ENCODE measurements at places on chromosomes 2 and 18. TPM values are rescaled to one million over a fixed set of nuclear protein-coding genes. Genes with fewer than 3 reads are reported as not detected.
A peak's percentile ranks its signal among the peaks of the same experiment; 100 is the strongest.

DNA sequence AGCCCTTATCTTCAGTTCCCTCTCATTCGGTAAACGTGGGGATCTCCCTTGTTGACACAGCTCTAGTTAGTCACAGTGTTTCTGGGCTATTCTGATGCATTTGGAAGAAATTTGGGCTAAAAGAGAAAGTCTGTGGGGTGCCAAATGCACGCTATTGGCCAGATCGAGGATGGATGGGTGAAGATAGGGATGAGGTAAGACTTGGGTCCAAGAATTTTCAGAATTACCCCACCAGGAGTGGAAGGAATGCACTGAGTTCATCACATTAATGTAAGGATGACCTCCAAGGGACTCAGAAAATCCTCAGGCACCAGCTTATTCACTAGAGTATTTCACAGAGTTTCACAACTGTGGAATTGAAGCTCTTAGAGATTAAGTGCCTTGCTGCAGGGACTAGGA, 49.3 kb downstream of the NRP2 start:
- peaks cover 30% of the 10 kb centered on the region for H3K36me3 ChIP-seq
- H3K27me3 ChIP-seq = peaks cover 6% of the 10 kb centered on the region
- no peak overlapping the region for H3K4me3 ChIP-seq

DNA sequence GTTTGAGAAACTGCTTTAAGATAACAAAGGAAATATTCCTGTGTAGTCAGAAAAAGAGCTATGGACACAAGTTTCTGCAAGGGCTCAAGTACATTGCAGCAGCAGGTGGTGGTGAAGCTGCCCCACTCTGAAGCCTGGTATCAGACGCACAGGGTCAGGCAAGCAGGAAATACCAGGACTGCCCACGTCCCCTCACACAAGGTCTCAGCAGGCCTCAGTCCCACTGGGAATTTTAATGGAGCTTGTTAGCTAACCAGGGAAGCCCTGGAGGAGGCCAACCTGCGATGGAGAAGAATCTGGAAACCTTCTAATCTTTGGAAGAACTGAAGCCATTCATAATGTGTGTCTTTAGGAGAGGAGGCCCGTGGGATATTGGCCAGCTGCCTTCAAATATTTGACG, 168.3 kb downstream of the UXS1 start:
- H3K27me3 ChIP-seq = peaks cover 3% of the 10 kb centered on the region
- no peak overlapping the region for H3K27ac ChIP-seq
- peaks cover 10% of the 10 kb centered on the region for H3K4me1 ChIP-seq
- no peak for DNase-seq
- no peak overlapping the region for H3K4me3 ChIP-seq

DNA sequence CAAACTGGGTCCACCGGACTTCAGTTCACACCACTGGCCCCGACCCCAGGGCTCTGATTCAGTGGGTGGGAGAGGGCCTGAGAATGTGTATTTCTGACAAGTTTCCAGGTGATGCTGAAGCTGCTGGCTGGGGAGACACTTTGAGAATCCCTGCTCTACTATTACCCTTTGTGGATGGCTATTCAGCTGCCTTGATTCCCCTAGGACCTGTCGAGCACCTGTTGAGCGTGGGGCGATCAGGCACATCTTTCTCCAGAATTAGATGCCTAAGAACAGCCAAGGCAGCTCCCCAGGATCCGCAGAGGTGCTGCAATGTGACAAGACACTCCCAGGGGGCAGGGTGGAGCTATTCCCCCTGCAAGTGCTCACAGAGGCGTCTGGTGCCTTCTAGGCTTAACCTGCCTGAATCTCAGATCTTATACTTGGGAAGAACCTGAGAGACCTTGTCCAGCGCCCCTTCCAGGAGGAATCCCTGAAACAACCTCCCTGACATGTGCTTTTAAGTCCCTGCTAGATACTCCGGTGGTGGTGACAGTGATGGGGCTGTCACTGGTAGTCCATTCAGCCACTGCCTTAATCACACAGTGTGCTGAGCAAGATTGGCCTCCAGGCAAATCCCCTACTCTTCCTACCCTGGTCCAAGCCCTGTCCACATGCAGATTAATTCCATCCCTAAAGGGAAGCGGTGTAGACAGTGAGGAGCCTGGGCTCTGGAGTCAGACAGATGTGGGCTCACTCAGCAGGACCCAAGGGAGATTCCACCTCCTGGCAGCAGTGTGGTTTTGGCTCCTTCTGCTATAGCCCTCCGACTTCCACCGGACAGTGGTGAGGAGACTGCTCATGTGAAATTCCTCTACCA, 43.4 kb upstream of the OTOF start:
- H3K27ac ChIP-seq = no peak overlapping the region
- peaks cover 3% of the 10 kb centered on the region for H3K4me1 ChIP-seq
- H3K4me3 ChIP-seq = no peak overlapping the region
- DNase-seq = peak; percentile 22

- no peak for DNase-seq
- no peaks in the 10 kb centered on the region for H3K27me3 ChIP-seq
- no peaks in the 10 kb centered on the region for H3K36me3 ChIP-seq
- no peak overlapping the region for H3K4me3 ChIP-seq
- H3K27ac ChIP-seq = no peak overlapping the region
- H3K4me1 ChIP-seq = no peaks in the 10 kb centered on the region
Observed at GRCh38 chr2:178629463-178629862, 149.2 kb downstream of the PLEKHA3 start.

DNA sequence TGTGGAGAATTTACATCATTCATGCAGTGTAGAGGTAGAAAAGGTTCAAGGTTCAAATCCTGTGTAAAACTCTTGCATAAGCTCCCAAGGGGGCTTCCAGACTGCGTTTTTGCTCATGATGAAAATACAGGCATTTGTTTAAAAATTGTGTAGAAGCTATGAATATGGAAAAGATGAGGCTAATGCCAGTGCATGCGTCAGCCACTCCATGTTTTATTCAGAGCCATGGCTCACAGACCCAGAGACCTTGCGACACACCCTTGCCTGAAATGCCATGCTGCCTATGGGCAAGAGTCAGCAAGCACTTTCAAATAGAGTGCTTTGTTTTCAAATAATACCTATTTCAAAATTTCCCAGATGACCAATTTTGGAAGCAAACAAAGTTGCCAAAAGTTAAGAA, 262.3 kb downstream of the TRIB2 start:
- H3K4me3 ChIP-seq = no peak overlapping the region
- H3K27ac ChIP-seq = no peak overlapping the region
- H3K27me3 ChIP-seq = no peaks in the 10 kb centered on the region
- peaks cover 1% of the 10 kb centered on the region for H3K36me3 ChIP-seq

GRCh38 chr2:190714958-190715357, 66.1 kb downstream of the NAB1 start:
- no peaks in the 10 kb centered on the region for H3K36me3 ChIP-seq
- H3K4me3 ChIP-seq = no peak overlapping the region
- DNase-seq = no peak
- H3K4me1 ChIP-seq = no peaks in the 10 kb centered on the region
- no peaks in the 10 kb centered on the region for H3K27me3 ChIP-seq

DNA sequence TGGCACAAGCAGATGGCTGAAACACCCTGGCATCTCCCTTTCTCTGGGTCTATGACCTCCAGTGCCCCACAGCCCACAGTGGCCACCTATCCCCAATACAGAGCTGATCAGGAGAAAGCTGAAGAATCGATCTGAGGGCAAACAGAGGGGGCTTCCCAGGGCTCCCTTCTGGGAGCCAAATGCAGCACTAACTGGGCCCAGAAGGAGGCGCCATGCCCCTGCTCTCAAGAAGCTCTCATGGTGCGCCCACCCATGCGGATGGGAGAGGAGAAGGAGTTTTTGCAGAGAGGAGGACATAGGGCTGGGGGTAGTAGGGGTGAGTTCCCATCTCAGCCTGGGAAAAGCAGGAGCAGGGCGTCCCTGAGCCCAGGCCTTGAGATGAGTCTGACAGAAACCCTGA, 787.3 kb upstream of the RAB6C start:
- peaks cover 29% of the 10 kb centered on the region for H3K4me1 ChIP-seq
- no peak overlapping the region for H3K4me3 ChIP-seq
- no peaks in the 10 kb centered on the region for H3K27me3 ChIP-seq

DNA sequence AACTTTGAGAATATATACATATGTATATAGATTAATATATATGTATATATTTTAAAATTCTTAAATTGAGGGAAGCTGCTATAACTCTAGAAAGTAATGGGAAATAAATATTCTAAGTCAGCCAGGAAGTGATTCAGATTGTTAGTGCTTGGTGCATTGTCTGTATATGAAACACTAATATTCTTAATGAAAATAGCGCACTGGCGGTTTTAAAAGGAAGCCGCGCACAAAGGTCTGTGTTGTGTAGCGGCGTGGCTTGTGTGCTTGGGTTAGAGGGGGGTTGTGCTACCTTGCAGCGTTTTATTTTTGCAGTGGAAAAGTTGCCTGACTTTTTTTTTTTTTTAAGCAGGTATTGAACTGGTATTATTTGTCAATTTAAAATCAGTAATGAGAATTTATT, 11.3 kb downstream of the TSHZ1 start:
- peaks cover 2% of the 10 kb centered on the region for H3K36me3 ChIP-seq
- DNase-seq = no peak
- no peaks in the 10 kb centered on the region for H3K27me3 ChIP-seq
- H3K27ac ChIP-seq = no peak overlapping the region
- H3K4me3 ChIP-seq = no peak overlapping the region

DNA sequence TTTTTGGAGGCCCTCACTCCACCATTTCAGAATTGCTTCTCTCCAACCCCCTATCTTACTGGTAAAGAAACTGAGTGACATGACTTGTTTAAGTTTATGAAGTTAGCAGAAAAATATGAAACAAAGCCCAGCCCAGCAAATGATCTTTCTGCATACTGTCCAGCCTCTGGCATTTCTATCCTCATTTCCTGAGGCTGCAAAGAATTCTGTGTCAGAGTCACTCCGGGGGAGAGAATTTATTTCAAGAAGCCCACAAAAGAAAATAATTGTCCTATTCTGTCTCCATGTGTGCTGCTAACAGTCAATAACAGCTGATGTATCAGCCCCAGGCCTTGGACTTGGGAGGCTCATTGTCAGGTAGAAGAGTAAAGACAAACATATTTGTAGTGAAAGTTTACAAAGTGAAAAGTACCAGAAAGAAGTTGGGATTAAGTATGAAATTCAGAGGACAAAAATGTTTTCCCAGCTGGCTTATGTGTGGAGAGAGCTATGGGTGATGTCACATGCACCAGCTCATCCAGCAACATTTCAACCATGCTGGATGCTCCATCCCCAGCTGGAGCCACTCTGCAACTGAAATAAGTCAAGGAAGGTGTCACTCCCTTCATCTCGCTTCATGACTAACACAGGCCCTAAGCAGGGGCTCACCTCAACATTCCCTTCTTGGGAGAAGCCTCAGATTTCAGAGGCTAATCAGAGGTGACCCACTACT, 42.3 kb downstream of the TRABD2A start:
- H3K27me3 ChIP-seq = no peaks in the 10 kb centered on the region
- no peak overlapping the region for H3K27ac ChIP-seq
- H3K4me1 ChIP-seq = peaks cover 11% of the 10 kb centered on the region
- DNase-seq = no peak
- peaks cover 11% of the 10 kb centered on the region for H3K36me3 ChIP-seq

DNA sequence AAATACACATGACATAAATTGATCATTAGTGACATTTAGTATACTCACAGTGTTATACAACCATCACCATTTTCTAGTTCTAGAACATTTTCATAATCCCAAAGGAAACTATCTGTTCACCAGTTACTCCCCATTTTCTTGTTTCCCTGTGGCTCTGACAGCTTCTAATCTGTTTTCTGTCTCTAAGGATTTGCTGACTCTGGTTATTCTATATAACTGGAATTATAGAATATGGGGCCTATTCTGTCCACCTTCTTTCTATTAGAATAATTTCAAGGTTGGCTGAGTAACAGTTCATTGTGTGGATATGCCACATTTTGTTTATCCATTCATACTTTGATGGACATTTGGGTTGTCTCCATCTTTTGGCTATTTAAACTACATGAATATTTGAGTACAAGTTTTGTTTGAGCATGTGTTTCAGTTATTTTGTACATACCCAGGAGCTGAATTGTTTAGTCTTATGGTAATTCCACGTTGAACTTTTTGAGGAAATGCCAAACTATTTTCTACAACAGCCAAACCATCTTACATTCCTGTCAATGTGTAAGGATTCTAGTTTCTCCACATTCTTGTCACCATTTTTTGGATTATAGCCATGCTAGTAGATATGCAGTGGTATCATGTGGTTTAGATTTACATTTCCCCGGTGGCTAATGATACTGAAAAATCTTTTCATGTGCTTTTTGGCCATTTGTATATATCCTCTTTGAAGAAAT, 20.5 kb downstream of the KIAA1328 start:
- no peak for DNase-seq
- no peak overlapping the region for H3K27ac ChIP-seq
- H3K4me3 ChIP-seq = no peak overlapping the region
- H3K36me3 ChIP-seq = peaks cover 29% of the 10 kb centered on the region
- no peaks in the 10 kb centered on the region for H3K27me3 ChIP-seq

GRCh38 chr2:99543247-99543646, 53.4 kb upstream of the REV1 start:
- H3K27me3 ChIP-seq = no peaks in the 10 kb centered on the region
- DNase-seq = no peak
- H3K4me1 ChIP-seq = no peaks in the 10 kb centered on the region
- no peak overlapping the region for H3K27ac ChIP-seq
- H3K36me3 ChIP-seq = no peaks in the 10 kb centered on the region

DNA sequence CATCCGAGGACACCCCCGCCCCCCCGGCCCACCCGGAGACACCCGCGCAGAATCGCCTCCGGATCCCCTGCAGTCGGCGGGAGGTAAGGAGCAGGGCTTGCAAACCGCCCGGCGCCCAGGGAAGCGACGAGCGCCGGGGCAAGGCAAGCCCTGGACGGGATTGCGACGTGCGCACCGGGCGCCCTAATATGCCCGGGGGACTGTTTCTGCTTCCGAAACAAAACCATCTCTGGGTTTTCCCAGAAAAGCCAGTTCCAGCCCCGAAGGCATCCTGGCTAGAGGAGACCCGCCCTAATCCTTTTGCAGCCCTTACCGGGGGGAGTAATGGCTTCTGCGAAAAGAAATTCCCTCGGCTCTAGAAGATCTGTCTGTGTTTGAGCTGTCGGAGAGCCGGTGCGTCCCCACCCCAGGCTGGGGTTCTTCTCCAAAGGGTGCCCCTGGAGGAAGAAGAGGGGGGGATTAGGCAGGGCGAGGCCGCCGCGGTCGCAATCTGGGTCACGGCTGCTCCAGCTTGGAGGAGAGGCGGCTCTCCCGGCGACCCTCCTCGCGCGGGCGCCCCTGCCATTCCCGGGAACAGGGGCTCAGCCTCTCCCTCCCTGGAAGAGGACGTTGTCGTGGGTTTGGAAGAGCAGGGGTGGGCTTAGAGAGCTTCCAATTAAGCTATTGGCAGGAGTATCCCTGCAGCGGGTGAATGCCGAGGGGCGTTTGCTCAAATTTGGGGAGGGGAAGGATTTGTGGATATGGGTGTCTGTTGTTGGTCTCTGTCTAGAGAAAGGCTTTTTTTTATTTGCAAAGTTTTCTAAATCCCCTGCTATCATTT, 521 bp downstream of the MYCN start:
- peak overlapping the region; percentile 100 for H3K4me3 ChIP-seq
- H3K36me3 ChIP-seq = peaks cover 29% of the 10 kb centered on the region

The APOB gene
- 0.09 TPM for total RNA-seq

The SERPINB12 gene
- not detected for total RNA-seq

The PRKAG3 gene
- not detected for total RNA-seq

The KANSL1L gene
- total RNA-seq = 18.3 TPM

The TEX44 gene
- total RNA-seq = not detected

The RGPD4 gene
- 0.05 TPM for total RNA-seq

The ASPRV1 gene
- 1.7 TPM for total RNA-seq

The HNRNPA3 gene
- total RNA-seq = 397 TPM

The KRTCAP3 gene
- 6.9 TPM for total RNA-seq

The GULP1 gene
- total RNA-seq = 43.8 TPM

The FBXO36 gene
- 3.5 TPM for total RNA-seq

The TEKT4 gene
- not detected for total RNA-seq

The PRSS56 gene
- 52.4 TPM for total RNA-seq

All from neural crest cell (in vitro differentiated cells).